Stimulated activated CD4-positive, alpha-beta T cell treated with anti-CD3 and anti-CD28 coated beads, Interleukin-1b, Interleukin-23, amount 100 ng/mL, for 48 hours (primary cell): ENCODE measurements at places on chromosomes 11 and 22.

DNA sequence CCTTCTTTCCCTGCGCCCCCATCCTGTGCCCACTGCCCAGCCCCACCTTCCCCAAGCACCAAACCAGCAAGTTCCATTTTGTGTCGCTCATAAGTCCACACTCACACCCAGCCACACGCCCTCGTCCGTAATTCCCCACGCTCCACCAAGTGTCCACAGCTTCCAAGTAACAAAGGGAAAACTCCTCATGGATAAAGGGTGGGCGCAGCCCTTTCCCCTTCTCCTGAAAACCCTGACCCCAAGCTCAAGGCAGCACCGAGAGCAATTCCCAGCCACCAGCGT, 458 bp downstream of the FXYD6 start:
- no peak for DNase-seq

DNA sequence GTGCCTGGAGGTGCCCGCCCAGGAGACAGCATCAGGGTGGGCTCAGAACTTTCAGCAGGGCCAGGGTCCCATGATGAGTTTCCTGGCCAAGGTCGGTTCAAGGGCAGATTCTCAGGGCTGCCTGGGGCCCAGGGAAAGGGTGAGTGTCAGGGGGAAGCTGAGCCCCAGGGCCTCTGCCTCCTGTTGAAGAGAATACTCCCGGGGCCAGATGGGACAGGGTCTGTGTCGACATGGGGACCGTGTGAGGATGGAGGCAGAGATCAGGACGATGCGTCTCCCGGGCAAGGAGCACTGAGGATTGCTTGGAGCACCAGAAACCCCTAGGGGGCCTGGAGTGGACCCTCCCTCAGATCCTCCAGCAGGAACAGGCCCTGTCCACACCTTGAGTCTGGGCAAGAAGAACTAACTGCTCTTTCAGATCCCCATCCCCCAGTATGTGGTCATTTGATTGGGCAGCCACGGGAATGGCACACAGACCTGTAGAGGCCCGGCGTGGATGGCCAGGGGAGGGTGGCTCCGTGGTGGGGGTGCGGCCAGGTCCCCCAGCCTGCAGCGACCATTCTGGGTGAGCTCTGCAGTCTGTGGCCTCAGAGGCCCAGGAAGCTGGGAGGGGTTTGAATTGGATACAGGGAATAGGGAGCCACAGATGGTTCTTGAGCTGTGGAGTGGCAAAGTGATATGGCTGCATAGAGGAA, 1078.7 kb downstream of the BRD1 start:
- no peak for DNase-seq

DNA sequence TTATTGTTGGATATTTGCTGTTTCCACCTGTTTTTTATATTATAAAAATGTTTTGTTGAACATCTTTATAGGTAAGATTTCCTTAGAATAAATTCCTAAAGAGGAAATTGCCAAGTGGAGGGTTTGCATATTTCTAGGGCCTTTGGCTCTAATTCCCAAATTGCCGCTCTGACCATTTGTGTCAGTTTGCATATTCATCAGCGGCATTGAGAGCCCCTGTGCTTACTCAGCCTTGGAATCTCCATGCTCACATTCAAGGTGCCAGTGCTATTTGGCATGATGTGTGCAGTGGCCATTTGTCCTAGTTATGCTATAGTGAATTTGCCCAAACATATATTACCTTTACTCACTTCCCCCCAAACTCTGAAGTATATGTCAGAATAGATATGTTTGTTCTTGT, 25.5 kb downstream of the KREMEN1 start:
- no peak for DNase-seq

DNA sequence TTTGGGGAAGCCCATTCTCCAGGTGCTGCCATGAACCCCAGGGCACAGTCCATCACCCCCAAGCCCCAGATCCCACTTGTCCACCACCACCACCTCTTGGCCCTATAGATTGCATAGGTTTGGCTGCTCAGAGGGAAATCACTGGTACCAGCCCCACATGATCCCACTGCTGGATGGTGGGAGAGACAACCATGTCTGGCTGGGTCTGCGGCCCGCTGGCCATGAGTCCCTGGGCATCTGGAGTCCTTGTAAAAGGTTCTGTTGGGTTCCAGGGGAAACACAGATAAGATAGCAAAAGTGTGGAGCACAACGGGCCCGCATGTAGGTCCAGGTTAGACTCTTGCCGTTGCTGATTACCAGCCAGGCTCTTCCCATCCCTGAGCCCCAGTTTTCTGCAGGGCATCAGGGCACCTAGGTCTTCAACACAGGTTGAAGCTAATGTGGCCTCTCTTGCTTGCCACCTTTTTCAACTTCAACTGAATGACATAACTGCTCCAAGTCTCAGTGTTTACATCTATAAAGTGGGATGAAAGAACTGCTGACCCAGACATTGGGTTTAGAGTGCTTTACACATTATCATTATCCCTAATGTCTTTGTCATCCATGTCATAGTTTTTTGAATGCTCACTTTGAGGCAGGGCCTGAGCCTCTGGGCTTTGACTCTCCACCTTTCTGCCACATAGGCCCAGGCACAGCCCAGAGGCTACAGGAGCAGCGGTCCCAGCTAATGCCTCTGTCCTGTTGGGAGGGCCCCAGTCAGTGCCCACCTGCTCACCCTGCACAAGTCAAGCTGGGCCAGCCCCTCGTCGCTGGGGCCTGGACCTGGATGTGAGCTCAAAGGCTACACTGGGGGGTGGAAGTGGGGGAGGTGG, 1.0 kb upstream of the TANGO2 start:
- DNase-seq = no peak

DNA sequence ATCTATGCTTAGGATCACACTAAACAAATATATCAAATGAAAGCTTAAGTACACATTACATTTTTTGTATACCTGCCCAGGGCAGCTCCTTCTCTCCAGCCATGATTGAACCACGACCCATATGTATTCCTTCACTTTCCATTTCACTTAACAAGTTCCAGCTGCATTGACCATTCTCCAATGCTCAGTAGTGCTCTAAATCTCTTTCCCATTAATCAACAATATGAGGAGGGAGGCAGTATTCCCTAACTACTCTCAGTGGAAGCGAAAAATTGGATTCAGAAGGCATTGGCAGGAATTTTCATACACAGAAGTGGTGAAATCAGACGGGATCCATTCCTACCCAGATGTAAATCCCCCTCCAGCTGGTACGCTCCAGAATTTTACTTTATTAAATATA, 372.0 kb upstream of the LUZP2 start:
- DNase-seq = no peak

DNA sequence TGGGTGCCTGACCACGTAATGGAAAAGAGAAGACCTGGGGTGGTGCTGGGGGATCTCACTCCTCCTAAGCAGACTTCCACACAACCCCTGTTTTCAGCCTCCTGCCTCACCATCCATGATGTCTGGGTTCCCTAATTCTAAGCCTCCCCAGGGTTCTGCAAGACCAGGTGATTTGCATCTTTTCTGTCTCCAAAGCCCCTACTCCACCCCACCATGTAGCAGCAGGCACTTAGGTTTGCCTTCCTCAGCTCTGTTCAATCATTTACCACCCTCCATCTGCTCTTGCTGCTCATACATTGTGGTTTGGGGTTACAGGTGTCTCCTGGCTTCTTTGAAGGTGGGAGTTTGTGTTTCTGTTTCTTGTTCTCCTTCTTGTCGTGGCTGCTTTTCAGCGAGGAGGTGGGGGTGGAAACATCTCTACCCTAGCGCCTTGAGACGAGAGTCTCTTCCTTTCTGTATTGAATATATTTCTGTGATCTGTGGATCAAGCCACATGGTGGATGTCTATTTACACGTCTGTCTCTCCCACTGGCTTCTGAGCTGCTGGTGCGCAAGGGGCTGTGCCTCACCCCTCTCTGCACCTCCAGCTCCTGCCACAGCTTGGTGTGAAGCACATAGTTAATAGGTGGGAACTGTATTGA, 6.6 kb upstream of the SSTR3 start:
- peak; percentile 75 for DNase-seq

- DNase-seq = no peak
Observed at GRCh38 chr11:46658259-46658658, 40.9 kb downstream of the ATG13 start.
